ENCODE measurements at places on chromosomes 7 and 10. TPM values are rescaled to one million over a fixed set of nuclear protein-coding genes. Genes with fewer than 3 reads are reported as not detected.

Gene POLL
- total RNA-seq = 32.8 TPM

- H3K36me3 ChIP-seq = no peaks in the 10 kb centered on the region
- DNase-seq = no peak
- H3K27ac ChIP-seq = no peak overlapping the region
- no peak overlapping the region for H3K4me3 ChIP-seq
- no peaks in the 10 kb centered on the region for H3K27me3 ChIP-seq
Observed at GRCh38 chr10:98675902-98676301, 229.2 kb upstream of the HPS1 start.

Gene PDE6C
- total RNA-seq = not detected

DNA sequence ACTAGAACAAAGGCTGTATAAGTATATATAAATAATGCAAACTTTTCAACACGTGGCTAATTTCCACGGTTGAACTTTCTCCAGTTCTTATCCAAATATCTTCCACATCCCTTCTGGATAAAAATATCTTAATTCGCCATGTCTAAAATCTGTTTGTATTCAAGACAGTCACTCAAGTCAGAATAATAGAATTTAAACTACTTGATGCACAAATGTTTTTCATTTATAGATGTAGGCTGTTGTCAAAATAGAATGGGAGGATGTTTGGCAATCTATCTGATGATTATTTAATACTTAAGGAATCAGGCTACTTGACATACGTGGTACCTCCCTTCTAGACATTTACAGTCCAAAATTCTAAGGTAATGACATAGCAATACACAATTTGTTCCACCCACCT, 204.3 kb downstream of the TWIST1 start:
- no peaks in the 10 kb centered on the region for H3K4me1 ChIP-seq
- no peak overlapping the region for H3K4me3 ChIP-seq
- no peaks in the 10 kb centered on the region for H3K27me3 ChIP-seq
- no peak for DNase-seq

DNA sequence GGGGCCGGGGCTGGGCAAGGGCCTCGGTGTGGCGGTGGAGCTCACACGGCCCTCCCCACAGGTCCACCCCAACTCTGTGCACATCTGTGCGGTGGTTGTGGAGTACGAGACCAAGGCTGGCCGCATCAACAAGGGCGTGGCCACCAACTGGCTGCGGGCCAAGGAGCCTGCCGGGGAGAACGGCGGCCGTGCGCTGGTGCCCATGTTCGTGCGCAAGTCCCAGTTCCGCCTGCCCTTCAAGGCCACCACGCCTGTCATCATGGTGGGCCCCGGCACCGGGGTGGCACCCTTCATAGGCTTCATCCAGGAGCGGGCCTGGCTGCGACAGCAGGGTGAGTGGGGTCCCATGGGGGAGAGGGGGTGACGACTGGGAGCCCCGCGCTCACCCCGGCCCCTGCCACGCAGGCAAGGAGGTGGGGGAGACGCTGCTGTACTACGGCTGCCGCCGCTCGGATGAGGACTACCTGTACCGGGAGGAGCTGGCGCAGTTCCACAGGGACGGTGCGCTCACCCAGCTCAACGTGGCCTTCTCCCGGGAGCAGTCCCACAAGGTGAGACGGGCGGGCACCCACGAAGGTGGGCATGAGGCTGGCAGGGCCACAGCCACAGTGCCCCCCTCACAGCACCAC, 8.8 kb downstream of the TMEM120A start:
- DNase-seq = no peak
- H3K36me3 ChIP-seq = peaks cover 38% of the 10 kb centered on the region
- H3K4me3 ChIP-seq = no peak overlapping the region
- H3K27ac ChIP-seq = no peak overlapping the region
- H3K4me1 ChIP-seq = peaks cover 12% of the 10 kb centered on the region

DNA sequence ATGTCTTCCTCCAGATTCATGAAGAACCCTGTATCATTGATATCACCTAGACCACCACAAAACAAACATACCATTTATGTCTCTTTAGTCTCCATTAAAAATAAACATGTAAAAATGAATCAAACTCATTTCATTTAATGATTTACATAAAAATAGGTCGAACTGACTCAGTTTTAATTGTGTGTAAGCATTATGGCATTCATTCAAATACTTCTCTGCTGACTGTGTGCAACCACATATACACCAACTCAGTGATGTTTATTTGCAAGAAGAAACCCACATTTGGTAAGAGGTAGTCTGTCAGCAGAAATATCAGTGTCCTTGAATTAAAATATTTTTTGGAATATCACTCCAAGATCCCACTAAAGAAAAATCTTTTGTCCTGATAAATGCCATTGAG, 30.5 kb downstream of the ABCB1 start:
- no peak for DNase-seq
- H3K27me3 ChIP-seq = no peaks in the 10 kb centered on the region
- H3K4me1 ChIP-seq = no peaks in the 10 kb centered on the region
- no peak overlapping the region for H3K27ac ChIP-seq
- no peak overlapping the region for H3K4me3 ChIP-seq
- H3K36me3 ChIP-seq = no peaks in the 10 kb centered on the region

DNA sequence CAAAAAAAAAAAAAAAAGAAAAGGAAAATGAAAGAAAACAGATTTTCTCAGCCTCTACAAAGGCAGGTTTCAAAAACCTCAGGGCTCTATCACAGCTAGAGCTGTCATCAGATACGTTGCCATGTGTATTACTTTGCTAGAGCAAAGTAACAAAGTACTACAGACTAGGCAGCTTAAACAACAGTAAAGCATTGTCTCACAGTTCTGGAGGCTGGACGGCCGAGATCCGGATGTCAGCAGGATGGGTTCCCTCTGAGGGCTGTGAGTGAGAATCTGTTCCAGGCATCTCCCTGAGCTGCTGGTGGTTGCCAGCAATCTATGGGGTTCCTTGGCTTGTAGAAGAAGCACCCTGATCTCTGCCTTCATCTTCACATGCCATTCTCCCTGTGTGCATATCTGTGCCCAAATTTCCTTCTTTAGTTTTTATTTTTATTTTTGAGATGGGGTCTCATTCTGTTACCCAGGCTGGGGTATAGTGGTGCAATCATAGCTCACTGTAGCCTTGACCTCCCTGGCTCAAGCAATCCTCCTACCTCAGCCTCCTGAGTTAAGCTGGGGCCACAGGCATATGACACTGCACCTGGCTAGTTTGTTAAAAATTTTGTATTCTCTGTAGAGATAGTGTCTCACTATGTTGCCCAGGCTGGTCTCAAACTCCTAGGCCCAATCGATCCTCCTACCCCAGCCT, 48.9 kb upstream of the KDM7A start:
- peaks cover 51% of the 10 kb centered on the region for H3K4me1 ChIP-seq
- H3K27me3 ChIP-seq = no peaks in the 10 kb centered on the region
- H3K27ac ChIP-seq = peak overlapping the region; percentile 48
- no peak for DNase-seq
- no peak overlapping the region for H3K4me3 ChIP-seq

DNA sequence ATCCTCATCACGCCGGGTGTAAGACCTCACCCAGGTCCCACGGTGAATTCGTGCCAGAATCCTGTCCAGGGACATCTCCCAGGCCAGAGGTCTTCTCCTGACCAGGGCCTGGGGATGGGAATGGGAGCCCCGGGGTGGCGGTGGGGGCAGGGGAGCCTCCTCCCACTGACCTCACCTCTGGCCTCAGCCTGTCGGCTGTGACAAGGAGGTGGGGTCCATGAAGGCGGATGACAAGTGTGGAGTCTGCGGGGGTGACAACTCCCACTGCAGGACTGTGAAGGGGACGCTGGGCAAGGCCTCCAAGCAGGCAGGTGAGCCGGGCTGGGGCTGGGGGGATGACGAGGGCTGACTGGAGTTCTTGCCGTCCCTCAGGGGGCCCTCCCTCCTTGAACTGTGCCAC, 41.3 kb downstream of the TBATA start:
- peaks cover 5% of the 10 kb centered on the region for H3K27me3 ChIP-seq
- no peak for DNase-seq
- H3K4me1 ChIP-seq = no peaks in the 10 kb centered on the region

Gene HTR5A
- total RNA-seq = not detected

DNA sequence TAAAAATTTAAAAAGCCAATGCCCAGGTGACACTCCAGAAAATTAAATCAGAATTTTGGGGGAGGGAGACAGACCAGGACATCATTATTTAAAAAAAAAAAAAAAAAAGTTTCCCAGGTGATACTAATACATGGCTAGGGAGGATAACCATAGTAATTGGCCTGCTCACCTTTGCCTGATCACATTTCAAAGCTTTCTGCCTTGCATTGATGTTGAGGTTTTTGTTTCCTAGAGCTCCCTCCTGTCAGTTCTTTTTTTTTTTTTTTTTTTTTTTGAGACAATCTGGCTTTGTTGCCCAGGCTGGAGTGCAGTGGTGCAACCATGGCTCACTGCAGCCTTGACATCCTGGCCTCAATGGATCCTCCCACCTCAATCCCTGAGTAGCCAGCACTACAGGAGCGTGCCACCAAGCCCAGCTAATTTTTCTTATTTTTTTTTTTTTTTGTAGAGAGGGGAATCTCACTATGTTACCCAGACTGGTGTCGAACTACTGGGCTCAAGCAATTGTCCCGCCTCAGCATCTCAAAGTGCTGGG, 38.1 kb downstream of the CPED1 start:
- H3K4me3 ChIP-seq = no peak overlapping the region
- H3K36me3 ChIP-seq = no peaks in the 10 kb centered on the region
- H3K4me1 ChIP-seq = no peaks in the 10 kb centered on the region
- no peak overlapping the region for H3K27ac ChIP-seq

GRCh38 chr7:100372256-100372655, 1.0 kb upstream of the PILRA start:
- no peak overlapping the region for H3K4me3 ChIP-seq
- peak overlapping the region; percentile 34 for H3K27ac ChIP-seq
- DNase-seq = no peak
- H3K36me3 ChIP-seq = peaks cover 8% of the 10 kb centered on the region
- H3K4me1 ChIP-seq = peaks cover 30% of the 10 kb centered on the region

GRCh38 chr10:57579926-57580325, 687.8 kb downstream of the IPMK start:
- H3K36me3 ChIP-seq = no peaks in the 10 kb centered on the region
- no peaks in the 10 kb centered on the region for H3K4me1 ChIP-seq
- H3K27ac ChIP-seq = no peak overlapping the region
- H3K27me3 ChIP-seq = no peaks in the 10 kb centered on the region
- no peak for DNase-seq

- DNase-seq = no peak
- H3K36me3 ChIP-seq = peaks cover 30% of the 10 kb centered on the region
- H3K4me3 ChIP-seq = no peak overlapping the region
- H3K27ac ChIP-seq = no peak overlapping the region
Observed at GRCh38 chr10:38050212-38050611, 39.7 kb downstream of the ZNF33A start.

Gene ADAP1
- 23.5 TPM for total RNA-seq

DNA sequence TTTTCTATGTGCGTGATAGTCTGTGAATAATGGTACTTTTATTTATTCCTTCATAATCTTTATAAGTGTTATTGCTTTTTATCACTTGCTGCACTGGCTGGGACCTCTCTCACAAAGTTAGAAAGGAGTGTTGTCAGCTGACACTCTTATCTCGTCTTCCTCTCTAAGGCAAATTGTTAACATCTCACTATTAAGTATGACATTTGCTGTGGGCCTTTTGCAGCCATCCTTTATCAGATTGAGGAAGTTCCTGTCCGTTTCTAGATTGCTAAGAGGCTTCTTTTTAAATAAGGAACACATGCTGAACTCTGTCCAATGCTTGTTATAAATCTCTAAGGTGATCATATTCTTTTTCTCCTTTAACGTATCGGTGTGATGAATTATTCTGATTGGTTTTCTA, 27.4 kb upstream of the DIP2C start:
- H3K4me3 ChIP-seq = no peak overlapping the region
- peaks cover 8% of the 10 kb centered on the region for H3K27me3 ChIP-seq
- no peak for DNase-seq
- no peaks in the 10 kb centered on the region for H3K4me1 ChIP-seq

- no peak for DNase-seq
- H3K4me1 ChIP-seq = no peaks in the 10 kb centered on the region
- no peak overlapping the region for H3K27ac ChIP-seq
- peaks cover 11% of the 10 kb centered on the region for H3K27me3 ChIP-seq
- no peak overlapping the region for H3K4me3 ChIP-seq
- H3K36me3 ChIP-seq = no peaks in the 10 kb centered on the region
Observed at GRCh38 chr10:94292434-94293090, 70.2 kb downstream of the NOC3L start.

Gene CYP2C19
- total RNA-seq = not detected

- no peaks in the 10 kb centered on the region for H3K4me1 ChIP-seq
- H3K27ac ChIP-seq = no peak overlapping the region
- no peaks in the 10 kb centered on the region for H3K27me3 ChIP-seq
- no peaks in the 10 kb centered on the region for H3K36me3 ChIP-seq
Observed at GRCh38 chr7:17786314-17786852, 153.9 kb downstream of the SNX13 start.

GRCh38 chr10:95327367-95327766, 36.6 kb upstream of the PDLIM1 start:
- no peak for DNase-seq
- H3K27me3 ChIP-seq = no peaks in the 10 kb centered on the region
- H3K4me1 ChIP-seq = no peaks in the 10 kb centered on the region
- no peak overlapping the region for H3K27ac ChIP-seq
- no peaks in the 10 kb centered on the region for H3K36me3 ChIP-seq

DNA sequence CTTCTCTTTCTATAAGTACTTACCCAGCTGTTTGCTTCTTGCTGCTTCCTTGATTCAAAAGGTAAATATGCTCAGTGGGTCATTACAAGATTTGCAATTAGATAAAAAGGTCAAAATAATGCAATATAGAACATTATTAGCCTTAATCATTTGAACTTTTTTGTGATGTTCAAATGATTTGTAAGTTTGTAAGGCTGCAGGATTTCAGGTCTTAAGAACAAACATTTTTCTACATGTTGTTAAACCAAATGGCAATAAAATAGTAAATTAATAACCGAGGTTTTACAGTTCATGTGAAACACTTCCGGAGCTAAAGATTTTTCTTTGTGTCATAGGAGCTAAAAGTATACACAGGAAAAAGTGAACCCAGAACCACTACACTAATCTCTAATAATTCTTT, 16.2 kb upstream of the SCIN start:
- H3K36me3 ChIP-seq = no peaks in the 10 kb centered on the region
- H3K4me1 ChIP-seq = no peaks in the 10 kb centered on the region
- no peak overlapping the region for H3K4me3 ChIP-seq
- H3K27ac ChIP-seq = no peak overlapping the region
- no peaks in the 10 kb centered on the region for H3K27me3 ChIP-seq

GRCh38 chr7:150556521-150557138, 10.6 kb upstream of the GIMAP4 start:
- peak overlapping the region; percentile 77 for H3K27ac ChIP-seq
- DNase-seq = peak; percentile 45
- no peaks in the 10 kb centered on the region for H3K27me3 ChIP-seq
- H3K4me1 ChIP-seq = peaks cover 28% of the 10 kb centered on the region
- H3K4me3 ChIP-seq = no peak overlapping the region

Gene SPDYE8
- not detected for total RNA-seq

- no peaks in the 10 kb centered on the region for H3K27me3 ChIP-seq
- DNase-seq = no peak
- H3K36me3 ChIP-seq = no peaks in the 10 kb centered on the region
Observed at GRCh38 chr7:41711283-41712064, 8.6 kb upstream of the INHBA start.

DNA sequence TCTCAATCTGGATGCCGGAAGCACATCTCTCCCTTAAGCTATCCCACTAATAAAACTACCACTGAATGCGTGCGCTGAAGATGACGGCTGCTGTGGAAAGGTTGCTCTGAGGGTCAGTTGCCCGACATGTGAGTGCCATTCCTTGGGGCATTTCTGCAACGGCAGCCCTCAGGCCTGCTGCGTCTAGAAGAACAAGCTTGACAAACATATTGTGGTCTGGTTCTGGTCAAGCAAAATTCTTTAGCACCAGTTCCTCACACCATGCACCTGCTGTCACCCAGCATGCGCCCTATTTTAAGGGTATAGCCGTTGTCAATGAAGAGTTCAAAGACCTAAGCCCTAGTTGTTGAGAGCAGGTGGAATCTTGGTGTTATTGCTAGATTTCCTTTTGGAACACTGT, 184.2 kb downstream of the SRPK2 start:
- peaks cover 19% of the 10 kb centered on the region for H3K4me1 ChIP-seq
- no peaks in the 10 kb centered on the region for H3K27me3 ChIP-seq
- no peaks in the 10 kb centered on the region for H3K36me3 ChIP-seq
- H3K27ac ChIP-seq = no peak overlapping the region
- no peak overlapping the region for H3K4me3 ChIP-seq

All from T-cell (primary cell).